ENCODE measurements at places on chromosomes 5 and 9. TPM values are rescaled to one million over a fixed set of nuclear protein-coding genes. Genes with fewer than 3 reads are reported as not detected.

TAF11L2 gene
- total RNA-seq = not detected

IL5 gene
- total RNA-seq = not detected

PCDHA13 gene
- total RNA-seq = 5.8 TPM

ACSL6 gene
- total RNA-seq = not detected

TMC1 gene
- 0.75 TPM for total RNA-seq

ZNG1C gene
- total RNA-seq = 37.4 TPM

SLC36A2 gene
- total RNA-seq = not detected

ADGRD2 gene
- total RNA-seq = not detected
